ENCODE measurements at places on chromosomes 2 and 18.

DNA sequence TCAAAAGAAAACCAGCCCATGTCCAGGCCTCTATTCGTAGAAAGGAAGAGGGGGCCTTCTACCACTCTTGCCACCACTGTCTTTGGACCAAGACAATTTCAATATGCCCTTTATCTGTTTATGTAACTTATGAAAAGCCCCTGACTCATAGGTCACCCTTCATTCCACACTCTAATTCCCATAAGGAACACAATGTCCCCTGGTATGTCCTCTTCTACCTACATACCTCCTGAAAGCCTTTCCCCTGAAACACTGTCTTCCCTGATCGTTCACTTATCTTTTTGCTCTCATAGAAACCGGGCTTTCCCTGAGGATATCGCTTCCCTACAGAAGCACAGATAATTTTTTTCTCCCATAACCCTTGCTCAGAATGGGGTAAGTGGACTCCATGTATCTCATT is 13.3 kb downstream of the EIF2AK3 start:
- no peak for DNase-seq

GRCh38 chr2:29697715-29698114 is 223.7 kb downstream of the ALK start:
- DNase-seq: no peak

DNA sequence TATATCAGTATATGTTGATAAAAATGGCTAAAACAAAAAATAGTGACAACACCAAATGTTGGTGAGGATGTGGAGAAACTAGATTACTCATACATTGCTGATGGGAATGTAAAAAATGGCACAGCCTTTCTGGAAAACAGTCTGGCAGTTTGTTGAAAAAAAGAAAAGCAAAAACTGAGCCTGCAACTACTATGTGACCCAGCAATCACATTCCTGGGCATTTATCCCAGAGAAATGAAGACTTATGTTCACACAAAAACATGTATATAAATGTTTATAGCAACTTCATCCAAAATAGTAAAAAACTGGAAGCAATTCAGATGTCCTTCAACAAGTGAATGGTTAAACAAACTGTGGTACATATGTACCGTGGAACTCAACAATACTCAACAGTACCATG is 7.5 kb upstream of the KDSR start:
- no peak for DNase-seq

DNA sequence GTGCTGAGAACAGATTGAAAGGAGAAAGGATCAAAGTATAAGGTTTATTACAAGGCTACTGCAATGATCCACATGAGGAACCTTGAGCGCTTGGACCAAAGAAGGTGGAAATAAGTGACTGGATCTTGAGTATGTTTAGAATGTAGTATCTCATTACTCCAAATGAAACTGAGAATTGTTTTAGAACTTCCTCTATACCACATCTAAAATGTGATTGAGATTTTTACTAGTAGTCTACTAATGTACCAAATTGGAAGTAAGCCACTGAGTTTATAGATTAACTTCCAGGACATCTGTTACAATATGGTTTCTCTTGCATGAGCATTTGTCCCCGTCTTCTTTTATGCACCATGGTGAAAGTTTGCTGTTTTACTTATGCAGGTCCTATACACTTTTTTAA is 300.5 kb downstream of the SUCLG1 start:
- DNase-seq: no peak

DNA sequence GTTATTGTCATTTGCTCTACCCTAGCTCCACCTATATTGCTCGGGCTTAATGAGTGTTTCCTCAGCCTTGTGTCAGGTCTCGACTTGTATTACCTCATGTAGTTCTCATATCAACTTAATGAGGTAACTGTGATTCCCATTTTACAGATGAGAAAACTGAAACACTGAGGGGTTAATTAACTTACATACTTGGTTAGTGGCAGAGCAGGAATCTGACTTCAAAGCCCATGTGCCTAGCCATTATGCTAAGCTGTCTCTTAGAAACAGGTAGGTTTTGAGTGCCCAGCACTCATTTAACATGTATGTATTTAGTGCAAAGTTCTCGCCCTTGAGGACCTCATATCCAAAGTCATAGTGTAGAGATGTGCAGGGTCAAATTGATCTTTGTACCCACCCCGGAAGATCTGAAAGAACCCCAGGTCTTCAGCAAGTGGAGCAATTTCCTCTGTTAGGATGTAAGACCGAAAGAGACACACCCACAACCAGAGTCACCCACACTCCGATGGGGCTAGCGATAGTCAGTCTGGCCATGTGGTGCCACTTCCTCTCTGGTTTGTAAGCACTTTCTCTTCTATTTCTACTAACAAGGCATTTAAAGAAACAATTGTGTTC is 121.0 kb upstream of the SLC39A10 start:
- DNase-seq: no peak

DNA sequence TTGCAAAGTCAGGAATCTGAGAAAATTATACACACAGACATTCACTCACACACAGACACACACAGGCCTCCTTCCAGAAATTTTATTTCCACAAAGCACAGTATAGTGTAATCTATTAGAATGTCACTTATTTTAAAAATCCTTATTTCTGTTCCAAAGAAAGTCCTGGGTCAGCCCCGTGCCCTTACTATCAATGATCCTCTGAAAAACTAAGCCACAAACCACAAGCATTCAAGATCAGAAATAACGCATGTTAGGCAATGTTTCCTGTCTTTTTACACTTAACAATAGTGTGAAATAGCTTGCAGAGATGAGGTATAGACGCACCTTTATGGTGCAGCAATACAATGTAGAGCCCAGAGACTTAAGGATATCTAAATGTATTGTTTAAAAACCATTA is 25.8 kb downstream of the TBC1D8 start:
- no peak for DNase-seq

GRCh38 chr2:85445316-85446295 is 27.1 kb downstream of the SH2D6 start:
- no peak for DNase-seq

GRCh38 chr2:239137898-239138283 is 262.9 kb downstream of the HDAC4 start:
- no peak for DNase-seq

DNA sequence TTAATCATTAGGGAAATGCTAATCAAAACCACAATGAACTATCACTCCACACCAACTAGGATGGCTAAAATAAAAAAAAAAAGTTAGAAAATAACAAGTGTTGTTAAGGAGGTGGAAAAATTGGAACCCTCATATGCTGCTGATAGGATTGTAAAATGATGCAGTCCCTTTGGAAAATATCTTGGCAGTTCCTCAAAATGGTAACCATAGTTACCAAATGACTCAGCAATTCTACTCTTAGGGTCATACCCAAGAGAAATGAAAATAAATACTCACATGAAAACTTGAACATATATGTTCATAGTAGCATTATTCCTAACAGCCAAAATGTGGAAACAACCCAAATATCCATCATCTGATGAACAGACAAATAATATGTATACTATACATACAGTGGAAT is 15.7 kb upstream of the ACVR2A start:
- DNase-seq: peak; percentile 55

DNA sequence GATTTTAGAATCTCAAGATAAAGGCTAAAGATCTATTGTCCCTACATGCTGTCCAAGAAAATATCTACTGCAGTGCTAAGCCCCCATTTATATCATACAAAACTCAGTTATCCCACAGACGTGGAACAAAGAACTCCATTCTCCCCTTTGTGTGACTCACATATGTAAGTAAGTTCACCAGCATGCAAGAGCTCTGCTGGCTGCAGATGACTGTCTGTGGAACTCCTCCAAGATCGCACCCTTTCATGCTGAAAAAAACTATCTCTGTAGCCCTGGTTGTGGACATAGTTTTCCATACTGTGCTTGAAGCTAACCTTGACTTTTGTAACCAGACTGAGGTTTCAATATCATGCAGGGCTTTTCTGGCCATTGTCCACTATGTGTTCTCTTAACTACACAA is 207.1 kb downstream of the ZNF521 start:
- no peak for DNase-seq

DNA sequence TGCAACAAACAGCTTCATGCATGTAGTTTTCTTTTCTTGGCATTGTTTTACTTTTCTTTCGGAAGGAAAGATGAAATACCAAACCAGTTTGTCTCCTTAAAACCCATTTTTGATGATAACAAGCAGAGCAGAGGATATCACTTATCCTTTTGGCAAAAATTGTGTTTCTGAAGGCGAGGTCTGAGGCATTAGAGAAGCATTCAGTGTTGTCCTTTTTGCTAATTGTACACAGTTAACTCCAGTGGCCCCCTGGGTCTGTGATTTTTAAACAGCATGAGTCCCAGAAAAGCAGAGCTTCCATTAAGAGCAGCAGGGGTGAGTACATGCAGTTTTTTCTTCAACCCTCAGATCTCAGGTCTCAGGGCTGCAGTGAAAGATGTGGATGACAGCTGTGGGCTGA is 41.3 kb downstream of the TTC39C start:
- DNase-seq: no peak

DNA sequence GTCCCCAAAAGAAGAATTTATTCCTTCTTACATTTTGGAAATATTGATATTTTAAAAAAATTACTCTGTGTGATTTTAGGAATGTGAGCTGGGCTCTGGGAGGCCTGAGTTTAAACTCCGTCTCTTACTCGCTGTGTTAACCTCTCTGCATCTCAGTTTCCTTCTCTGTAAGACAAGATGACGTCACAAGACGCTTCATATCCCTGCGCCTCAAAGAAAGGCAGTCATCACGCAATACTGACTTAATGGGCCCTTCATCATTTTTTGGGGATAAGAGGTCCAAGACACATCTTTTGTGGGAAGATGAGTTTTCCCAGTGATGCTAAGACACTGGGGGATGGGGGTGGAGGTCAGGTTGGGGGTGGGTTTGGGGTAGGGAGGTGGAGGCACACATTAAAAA is 320.4 kb downstream of the AFF3 start:
- no peak for DNase-seq

DNA sequence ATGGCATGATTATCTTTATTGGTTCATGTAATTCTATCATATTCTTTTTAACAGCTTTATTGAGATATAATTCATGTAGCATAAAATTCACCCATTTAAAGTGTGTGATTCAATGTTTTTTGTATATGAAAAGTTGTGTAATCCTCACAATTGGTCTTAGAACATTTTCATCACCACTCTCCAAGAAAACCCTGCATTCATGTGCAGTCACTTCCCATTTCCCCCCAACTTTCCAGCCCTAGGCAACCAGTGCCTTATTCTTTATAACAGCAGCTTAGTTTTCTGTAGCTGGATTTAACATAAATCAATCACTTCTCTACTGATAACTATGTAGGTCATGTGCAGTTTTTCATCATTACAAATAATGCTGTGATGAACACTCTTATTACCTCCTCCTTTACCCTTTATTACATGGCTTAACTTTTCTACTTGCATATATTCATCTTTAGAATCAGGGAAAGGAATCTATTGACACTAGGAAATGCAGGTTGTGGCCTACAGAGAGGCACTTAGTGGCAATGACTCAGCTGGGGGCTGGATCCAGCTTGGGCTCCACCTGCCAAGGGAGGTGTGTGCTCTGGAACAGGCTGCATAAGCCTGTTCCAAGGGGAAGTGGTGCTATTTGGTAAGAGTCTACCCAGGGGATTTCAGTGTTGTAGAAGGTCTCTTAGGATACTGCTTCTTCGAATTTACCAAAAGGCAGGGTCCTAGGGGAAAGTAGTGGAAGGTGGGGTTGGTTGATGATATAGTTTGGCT is 89.1 kb downstream of the ETAA1 start:
- DNase-seq: no peak

- DNase-seq: no peak
Measured at GRCh38 chr2:54880428-54880827, 157.0 kb downstream of the EML6 start.

DNA sequence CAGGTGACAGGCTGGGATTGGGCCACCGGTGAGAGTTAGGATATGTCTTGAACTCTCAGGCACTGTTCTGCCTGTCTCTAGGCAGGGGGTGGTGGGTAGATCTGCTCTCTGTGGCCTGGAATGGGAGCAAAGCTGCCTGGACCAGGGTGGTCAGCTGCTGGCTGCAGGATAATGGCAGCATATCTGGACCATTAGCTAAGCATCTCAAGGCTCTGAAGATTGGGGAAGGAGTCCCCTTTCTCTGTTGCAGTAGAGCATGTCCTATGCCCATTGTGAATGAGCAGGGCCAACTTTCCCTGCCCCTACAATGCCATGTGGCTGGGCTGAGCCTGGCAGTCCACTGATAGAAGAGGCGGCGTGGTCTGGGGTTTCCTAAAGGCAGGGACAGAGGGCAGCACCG is 34.6 kb downstream of the LOXHD1 start:
- no peak for DNase-seq

DNA sequence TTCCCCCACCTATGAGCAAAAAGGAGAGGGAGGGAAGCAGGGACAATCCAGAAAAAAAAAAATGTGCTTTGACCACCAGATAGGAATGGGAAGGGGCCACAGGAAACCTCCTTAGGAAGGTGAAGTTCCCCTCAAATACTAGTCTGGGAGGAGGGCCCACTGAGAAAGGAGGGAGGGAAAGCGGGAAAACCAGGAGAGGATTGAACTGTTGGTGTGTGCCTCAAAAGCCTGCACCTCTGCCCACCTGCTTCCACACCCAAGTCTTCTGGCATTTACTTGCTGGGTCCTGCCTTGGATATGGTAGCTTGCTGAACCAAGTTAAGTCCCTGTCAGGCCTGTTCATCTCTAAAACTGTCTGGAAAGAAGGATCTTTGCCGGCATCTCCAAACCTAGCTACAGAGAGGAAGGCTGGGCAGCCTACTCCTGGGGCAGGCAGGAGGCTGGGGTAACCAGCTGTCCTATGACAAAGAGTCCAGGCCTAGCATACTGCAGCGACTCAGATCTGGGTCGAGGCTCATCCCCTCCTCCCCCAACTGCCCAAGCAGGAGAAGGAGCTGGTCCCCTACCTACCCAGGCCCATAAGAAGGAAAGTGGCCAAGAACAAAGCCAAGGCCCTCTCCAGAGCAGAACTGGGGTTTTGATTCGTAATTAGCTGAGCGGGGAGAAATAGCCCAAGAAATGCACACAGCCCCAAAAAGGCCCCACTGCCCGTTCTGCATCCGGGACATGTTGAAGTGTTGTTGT is 3.0 kb downstream of the EN1 start:
- DNase-seq: no peak

- DNase-seq: no peak
Measured at GRCh38 chr2:142710336-142710735, 167.1 kb upstream of the KYNU start.

DNA sequence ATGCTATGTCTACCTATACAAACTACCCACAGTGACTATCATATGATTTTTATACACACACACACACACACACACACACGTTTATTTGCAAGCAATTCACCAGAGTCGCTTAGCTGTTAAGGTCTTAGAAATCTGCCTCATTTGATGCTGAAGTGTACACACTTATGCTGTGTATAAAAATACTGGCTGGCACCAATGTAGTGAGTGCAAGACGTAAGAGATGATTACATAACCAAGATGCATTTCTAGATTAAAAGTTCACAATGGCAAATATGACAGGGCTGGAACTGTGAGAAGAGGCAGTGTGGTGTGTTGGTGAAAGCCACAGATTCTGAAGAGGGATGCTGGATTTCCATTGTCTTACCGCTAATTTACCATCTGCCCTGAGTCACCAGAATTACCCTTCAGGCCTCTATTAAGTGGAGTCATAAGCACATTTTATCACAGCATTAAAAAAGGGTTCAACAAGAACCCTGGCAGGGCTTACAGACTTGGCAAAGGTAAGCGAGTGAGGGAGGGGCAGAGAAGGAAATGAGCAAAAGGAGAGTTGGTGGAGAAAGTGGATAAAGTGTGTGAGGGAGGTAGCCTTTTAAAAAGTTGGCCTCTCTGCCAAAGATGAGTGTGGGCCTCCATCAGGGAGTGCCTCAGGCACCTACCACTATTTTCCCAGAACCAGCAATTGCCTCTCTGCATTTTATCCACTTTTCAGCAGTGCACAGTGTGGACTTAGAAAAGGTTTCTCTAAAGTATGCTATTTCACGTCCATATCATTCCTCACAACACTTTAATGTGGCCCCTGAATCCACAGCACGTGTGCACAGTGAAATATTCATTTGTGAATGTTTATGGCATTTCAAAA is 21.5 kb downstream of the MEIS1 start:
- no peak for DNase-seq
